ENCODE measurements at places on chromosomes 12 and 14.

DNA sequence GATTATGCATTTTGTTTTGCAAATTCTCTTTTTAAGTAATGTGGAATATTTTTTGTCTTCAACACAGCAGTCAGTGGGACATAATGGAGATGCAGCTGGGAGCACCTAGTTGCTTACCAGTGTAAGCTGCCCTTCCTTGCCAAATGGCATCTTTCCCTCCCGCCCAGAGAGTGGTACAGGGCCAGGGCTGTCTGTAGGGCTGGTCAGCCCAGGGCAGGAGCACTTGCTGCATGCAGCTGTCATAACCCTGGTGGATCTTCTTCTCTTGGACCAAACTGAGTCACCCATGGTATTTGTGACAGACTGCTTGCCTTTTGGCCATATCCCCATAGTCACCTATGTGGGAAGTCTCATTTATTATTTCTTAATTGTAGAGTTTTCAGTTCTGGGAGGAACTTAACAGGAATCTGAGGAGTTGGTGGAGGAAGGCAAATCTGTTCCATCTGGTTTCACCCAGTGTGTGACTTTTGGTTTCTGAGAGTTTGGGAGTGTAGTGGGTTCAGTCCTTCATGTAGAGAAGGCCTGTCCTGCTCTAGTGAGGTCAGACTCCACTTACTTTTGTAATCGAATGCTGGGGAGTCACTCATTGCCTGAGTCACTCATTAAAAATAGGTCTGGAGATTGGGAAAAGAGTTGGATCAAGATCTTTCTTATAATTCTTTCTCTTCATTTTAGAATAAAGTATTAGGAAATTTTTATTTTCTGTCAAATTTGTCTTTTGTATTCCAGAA, 62.0 kb upstream of the ASPG start:
- no peak for DNase-seq

DNA sequence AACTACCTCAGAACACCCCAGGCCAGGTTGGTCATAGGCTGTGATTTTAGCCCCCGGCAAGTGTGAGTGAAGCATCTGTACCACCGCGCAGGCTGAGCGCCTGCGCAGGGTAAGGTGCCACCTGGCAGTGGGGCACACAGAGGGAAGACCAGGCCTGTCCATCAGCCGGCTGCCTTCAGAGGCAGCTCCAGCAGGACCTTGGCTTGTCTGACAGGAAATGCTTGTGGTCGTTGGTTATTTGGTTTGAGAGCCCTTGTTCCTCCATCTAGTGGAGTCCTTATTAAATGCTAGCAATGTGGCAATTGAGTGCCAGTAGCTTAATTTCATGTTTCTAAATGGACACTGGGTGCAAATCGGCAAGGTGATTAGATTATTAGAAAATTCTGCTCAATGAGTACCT, 27.5 kb downstream of the SLC25A29 start:
- peak; percentile 71 for DNase-seq

DNA sequence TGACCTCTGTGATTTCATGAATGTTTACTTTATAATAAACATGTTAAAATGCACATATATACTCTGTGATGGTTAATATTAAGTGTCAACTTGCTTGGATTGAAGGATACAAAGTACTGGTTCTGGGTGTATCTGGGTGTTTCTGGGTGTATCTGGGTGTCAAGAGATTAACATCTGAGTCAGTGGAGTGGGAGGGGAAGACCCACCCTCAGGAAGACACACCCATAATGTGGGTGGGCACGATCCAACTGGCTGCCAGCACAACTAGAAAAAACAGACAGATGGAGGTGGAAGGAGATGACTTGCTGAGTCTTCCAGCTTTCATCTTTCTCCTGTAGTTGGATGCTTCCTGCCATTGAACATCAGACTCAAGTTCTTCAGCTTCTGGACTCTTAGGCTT, 11.9 kb downstream of the NUP37 start:
- no peak for DNase-seq

- no peak for DNase-seq
These were observed 272.9 kb upstream of the ATXN7L3B start for GRCh38 chr12:74264692-74265091.

DNA sequence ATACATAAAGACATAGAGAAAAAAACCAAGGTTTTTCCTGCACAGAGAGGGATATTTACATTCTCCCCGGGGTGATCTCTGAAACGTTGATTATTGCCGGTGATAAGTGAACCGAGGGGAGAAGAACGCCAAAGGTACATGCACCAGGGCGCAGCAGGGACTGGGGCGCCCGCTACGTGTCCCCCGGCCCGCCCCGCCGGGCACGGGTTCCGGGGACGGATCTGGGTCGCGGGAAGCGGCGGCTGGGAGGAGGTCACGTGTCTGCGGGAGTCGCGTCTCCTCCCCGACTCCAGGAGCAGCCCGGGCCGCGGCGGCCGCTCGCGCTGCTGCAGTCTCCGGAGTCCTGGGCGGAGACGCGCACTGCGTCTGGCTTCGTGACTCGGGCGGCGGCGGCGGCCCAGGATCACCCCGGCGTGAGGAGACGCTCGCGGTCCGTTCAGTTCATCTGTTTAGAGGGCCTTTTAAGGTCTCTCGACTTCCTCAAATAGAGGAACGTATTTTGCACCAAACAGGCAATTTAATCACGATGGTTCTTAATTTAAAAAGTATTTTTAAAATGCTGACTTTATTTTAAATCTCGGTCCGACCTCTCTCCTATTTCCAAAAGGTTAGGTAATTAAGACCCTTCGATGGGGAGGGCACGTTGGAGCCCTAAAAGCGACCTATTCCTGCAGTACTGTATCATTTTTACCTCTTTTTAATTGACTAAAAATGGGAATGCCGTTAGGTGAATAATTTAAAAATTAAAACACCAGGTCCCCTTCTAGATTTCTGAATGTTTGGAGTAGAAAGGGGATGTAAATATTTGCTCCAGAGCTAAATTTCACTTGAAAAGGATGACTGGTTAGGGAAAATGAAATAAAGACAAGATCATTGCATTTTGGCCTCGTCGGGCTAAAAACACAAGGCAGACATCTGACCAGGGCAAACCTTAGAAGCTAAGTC, 1.8 kb upstream of the BHLHE41 start:
- DNase-seq = peak; percentile 67

- no peak for DNase-seq
These were observed 12.9 kb downstream of the GPR84 start for GRCh38 chr12:54351341-54351740.

All from HTR-8/SVneo (cell line).